Renal cortex interstitium (tissue), 15 donors: ENCODE measurements at places on chromosomes 4 and X. TPM values are rescaled to one million over a fixed set of nuclear protein-coding genes. Genes with fewer than 3 reads are reported as not detected.

DNA sequence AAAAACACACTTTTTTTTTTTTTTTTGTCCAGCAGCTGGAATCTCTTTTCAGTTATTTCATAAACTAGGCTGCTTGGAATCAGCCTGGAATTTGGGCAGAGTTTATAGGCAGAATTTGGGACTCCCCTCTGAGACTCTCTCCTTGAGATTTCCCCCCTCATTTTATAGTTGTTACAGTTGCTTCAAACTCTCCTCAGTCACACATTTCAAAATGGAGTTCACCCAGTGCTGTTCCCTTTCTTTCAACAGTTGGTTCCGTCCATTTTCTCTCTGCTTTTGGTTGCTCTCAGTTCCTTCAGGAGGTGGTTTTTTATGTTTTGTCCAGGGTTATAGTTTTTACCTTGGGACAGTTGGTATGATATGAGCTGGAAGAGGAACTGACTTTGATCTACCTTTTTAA, 27.5 kb downstream of the NSD2 start:
- no peak for DNase-seq

DNA sequence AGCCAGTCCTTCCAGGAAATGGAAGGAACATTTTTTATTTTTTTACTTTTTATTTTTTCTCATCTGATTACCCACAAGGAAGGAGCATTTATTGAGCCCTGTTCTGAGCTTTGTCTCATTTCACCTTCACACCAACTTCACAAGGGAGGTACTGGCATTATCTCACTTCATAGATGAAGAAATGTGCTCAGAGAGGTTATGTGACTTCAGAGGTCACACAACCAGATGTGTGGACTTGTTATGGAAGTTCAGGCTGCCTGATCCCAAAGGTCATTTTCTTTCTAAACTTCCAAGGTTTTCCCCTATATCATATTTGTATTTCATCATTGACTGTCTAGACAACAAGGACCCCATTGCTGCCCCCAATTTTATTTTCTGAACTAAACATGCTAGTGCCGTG, 160.3 kb downstream of the DCLK2 start:
- DNase-seq, result no peak

- no peak for DNase-seq
Observed at GRCh38 chrX:39532761-39533160, 565.0 kb downstream of the BCOR start.

GRCh38 chr4:37066159-37066558, 178.4 kb upstream of the NWD2 start:
- peak; percentile 2 for DNase-seq

DNA sequence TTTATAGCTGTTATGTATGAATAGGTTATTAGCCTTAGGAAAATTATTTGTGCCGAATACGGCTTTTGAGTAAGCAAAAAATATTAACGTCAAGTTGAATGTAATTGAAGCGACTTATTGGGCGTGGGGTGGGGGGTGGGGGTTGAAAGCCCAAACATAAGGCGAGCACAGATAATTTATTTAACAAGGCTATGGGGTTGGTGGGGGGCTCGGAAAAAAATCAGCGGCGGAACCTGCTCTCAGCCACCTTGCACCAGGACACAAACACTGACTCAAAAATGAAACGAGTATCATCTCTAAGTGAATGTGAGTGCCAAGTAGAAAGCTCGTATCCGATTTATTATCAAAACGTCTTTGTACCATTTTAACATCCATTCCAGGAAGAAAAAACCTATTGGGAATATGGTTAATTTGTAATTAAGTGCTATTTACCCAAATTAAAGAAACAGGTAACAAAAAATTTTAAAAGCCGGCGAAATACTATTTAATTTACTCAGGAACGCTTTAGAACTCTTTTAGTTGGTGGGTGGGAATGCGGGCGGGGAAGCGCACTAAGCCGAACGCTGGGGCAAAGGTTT, 902 bp upstream of the LARP1B start:
- peak; percentile 39 for DNase-seq

DNA sequence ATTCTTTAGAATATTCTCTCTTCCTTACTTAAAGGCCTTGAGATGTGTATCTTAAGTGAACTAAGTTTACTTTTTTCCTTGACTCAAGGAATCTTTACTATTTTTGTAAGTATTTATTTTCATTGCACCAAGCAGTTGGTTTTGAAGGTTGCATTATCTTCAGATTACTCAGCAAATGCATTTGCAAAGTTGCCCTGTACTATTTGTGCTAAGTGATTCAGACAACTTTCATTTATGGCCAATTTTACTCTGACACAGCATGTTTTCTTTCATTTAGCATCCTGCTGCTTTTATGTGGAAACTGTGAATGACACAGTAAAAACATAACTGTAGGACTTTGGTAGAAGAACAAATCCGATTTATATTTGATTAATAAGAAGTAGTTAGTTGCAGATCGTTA, 191.0 kb downstream of the CCSER1 start:
- DNase-seq, result no peak

- DNase-seq, result no peak
Observed at GRCh38 chr4:179071131-179071530, 1628.9 kb upstream of the AGA start.

DNA sequence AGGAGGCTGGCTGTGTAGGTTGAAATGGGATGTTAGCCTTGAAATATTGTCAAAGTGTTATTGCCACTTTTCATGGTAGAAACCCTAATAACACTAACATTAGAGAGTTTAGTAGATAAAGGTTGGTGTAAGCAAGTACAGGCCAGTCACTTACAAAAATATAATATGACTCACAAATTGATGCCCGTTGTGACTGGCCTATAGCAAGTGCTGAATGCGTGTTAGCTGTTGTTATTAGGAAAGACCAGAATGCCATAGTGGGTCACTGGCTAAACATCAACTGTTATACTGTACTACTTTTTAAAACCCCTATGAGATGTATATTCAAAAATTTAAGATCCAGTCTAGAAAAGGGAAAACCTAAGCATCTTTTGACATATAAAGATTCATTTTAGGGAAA, 20.4 kb upstream of the GDPD2 start:
- DNase-seq, result no peak

GRCh38 chrX:15567886-15568616, 32.7 kb downstream of the ACE2 start:
- no peak for DNase-seq

DNA sequence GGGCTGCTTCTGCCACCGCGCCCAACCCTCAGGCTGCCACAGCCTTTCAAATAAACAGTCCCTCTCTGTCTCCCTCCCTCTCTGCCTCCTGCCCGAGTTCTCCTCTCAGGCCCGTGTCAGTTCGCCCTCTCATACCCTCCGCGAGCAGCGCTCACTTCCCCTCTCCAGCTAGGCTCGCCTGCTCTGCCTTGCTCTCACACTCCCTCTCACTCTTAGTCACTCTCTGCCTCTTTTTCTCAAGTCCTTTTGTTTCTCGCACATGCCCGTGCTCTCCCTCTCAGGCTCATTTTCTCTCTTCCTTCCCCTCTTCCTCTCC, 3.2 kb downstream of the EFNB1 start:
- no peak for DNase-seq

Gene TSPAN5
- 20.5 TPM for polyA plus RNA-seq

Gene SPATA18
- polyA plus RNA-seq, result 1.5 TPM

Gene CXCL11
- polyA plus RNA-seq, result 0.24 TPM

Gene NEUROG2
- not detected for polyA plus RNA-seq
